ENCODE measurements at places on chromosomes 3 and 15.
A peak's percentile ranks its signal among the peaks of the same experiment; 100 is the strongest.

GRCh38 chr15:88073391-88073691, 183.2 kb downstream of the NTRK3 start:
- DNase-seq: no peak

DNA sequence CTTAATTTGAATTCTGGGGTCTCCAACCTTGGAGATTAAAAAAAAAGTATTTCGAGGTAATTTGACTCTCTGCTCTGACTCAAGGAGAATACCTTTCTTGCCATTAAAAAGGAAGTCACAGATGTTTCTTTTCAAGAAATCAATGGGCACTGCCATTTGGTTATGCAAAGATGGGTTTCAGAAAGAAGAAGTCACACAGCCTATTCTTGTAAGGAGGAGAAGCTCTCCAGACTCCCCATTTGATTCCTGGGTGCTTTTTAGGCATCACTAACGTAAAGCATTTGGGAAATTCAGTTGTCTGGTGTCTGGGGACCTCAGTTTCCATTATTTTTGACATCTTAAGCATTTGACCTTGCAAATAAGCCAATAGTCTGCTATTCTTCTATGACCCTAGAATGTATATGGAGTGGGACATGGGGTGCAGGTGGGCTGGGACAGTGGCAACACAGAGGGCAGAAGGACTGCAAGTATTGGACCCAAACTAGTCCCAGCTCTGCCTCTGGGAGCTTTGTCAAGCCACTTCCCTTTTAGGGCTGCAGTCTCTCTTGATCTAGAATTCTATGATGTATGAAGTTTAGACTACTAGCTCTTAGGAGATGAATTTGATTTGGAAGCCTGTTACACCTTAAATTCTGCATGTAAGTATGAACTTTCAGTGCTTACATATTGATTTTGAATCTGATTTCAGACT, 27.8 kb downstream of the IL5RA start:
- DNase-seq: no peak

GRCh38 chr15:53193149-53193548, 403.0 kb upstream of the ONECUT1 start:
- peak; percentile 1 for DNase-seq

DNA sequence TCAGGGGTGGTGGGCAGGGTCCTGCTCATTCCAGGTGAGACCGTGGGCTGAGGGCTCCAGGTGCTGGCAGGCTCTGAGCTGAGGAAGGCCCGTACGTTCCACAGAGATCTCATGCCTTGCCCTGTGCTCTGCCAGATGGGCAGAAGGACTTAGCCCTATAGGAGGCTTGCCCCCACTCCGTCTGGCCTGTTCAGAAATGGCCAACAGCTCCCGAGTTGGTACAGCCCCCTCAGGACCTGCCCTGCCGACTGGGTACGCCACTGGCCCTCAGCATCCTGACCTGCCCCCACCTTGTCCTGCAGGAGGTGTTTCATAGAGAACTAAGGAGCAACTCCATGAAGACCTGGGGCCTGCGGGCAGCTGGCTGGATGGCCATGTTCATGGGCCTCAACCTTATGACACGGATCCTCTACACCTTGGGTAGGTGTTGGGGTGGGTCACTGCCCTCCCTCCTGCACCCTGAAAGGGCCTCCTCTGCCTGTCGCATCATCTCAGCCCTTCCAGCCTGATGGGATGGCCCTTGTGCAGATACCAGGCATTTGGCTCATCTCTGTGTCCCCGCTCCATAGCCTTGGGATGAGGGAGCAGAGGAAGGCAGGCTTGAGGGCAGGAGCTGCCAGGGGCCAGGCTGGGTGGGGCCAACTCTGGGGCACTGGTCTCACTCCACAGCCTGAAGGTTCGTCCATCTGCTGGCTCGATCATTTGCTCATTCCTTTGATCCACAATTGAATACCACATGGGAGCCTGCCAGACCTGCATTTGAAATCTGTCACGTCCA, 14.2 kb downstream of the TMEM43 start:
- no peak for DNase-seq

GRCh38 chr15:51766341-51766740, 14.9 kb downstream of the TMOD2 start:
- no peak for DNase-seq

GRCh38 chr3:127254033-127254644, 33.7 kb downstream of the PRR20G start:
- no peak for DNase-seq

DNA sequence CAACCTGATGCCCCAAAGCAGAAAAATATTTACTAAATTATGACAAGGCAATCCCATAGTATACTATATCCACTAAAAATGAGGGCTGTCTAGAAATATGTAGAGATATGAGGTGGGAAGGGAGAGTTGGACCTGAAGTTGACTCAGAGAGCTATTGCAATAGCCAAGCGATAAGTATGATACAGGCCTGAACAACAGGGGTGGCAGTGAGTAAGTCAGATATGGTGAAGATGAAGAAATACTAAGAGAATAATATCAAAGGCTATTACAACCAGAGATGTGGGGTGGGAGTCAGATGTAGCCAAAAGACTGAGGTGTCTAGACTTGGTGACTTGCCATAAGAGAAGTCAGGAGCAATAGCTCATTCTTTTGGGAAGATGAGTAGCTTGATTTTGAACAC, 9.2 kb downstream of the HSPBAP1 start:
- no peak for DNase-seq

GRCh38 chr15:85306946-85307686, 73.3 kb upstream of the AKAP13 start:
- DNase-seq: no peak

DNA sequence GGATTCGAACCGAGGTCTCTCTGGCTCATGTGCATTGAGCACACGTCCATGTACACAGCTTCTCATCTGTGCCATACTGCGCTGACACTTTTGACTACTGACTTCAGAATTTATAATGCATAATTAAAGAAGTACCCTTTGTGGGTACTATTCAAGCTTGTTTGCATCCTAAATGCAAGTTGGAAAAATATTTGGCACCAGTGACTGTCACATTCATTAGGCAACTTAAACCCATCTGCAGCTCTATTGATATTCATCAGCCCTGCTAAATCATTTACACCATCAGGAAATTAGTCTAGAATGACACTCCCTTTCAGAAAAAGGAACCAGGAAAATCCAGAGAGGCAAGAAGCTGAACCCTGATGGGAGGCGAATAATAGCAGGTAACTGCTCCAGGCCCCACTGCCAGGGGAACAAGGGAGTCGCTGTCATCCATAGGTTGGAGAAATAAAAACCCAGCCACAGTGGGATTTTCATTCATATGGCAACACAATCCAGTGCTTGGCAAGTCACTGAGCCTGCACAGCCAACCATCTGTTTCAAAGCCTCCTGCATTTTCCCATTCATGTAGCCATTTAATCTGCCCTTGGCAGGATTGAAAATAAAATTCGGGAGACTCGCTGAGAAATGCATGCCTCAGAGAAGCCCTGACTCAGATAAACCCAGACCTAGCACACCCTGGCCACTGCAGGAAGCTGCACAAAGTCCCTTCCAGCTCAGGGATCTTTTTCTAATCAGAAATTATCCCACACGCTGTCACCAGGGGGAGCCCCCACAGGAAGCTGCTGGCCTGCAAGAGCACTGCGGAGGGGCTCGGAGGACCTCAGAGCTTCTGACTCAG, 103.0 kb upstream of the VEPH1 start:
- peak; percentile 61 for DNase-seq

GRCh38 chr3:33758281-33758680, 40.1 kb upstream of the PDCD6IP start:
- no peak for DNase-seq

DNA sequence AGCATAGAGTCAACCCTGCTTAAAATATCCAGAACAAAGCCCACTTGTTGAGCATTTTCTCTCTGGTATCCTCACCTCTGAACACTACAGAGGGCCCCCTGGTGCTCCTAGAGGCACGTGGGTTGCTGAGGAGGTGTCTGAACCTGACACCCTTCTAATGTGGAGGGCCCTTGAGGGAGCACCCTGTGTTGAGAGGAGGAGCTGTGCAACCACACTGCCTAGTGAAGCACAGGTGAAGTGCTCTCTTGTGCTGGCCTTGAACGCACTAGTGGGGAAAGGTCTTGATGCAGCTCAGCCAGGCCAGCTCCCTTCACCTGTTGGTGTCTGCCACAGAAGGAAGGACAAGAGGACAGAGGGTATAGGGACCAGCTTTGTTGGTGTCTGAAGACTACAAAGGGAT, 51.9 kb downstream of the CCK start:
- DNase-seq: no peak

DNA sequence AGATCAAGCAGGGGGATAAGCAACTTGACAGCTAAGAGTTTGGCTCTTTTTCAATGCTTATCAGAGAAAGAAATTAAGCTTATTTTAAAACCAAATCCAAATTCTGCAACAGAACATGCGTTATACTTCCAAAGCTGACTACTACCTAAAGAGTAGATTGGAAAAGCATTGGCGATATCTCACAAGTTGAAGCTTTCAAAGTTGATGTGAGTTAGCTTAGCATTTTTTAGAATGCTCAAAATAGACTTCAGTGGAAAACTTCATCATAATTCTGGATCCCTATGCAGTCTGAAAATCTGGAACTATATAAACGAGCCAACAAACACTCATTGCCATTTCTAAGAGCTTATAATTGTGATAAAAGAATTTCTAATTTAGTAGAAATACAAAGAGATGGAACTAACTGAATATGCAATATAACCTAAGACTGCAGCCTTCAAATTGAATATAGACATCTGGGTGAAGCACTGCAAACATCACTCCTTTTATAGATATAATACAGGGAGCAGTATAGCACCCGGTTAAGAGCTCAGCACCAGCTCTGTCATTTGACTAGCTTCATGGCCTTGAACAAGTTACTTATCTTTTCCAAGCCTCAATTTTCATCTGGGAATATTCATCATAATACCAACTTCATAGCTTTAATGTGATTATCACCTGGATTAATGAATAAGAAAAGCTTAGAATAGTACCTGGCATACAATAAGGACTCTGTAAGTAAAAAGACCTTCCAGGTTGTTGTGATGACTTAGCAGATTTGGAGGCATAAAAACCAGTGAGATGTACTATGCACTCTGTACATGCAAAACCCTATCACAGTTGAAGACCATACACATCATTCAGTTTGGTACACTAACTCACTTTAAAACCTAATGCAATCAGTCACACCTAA, 242.7 kb upstream of the TTC14 start:
- no peak for DNase-seq

- no peak for DNase-seq
Measured at GRCh38 chr15:67186226-67186649, 68.2 kb downstream of the AAGAB start.

- no peak for DNase-seq
Measured at GRCh38 chr15:31585240-31585639, 258.6 kb downstream of the KLF13 start.

- DNase-seq: no peak
Measured at GRCh38 chr15:59945036-59945435, 59.1 kb upstream of the FOXB1 start.

DNA sequence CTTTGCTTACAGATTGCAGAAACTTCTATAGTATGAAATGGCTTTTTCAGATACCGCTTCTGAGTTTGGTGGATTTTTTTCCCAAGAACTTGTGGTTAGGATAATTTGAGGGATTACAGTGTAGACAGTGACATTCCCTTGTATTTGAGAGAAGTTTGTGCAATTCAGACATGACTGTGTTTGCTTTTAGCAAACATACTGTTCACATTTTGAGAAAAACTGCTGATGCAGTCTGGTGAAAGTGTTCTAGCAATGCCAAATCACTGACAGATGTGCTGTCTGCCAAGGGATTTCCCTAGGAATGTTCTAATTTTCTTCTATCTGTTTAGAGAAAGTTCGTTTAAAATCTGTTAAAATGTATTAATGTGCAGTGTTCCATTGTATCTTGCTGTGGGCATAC, 652.6 kb downstream of the FHIT start:
- DNase-seq: no peak

GRCh38 chr3:128155616-128156360, 2.5 kb downstream of the EEFSEC start:
- no peak for DNase-seq

GRCh38 chr3:71998995-71999673, 214.2 kb upstream of the PROK2 start:
- no peak for DNase-seq

- DNase-seq: no peak
Measured at GRCh38 chr3:136068708-136069107, 103.2 kb downstream of the PPP2R3A start.

DNA sequence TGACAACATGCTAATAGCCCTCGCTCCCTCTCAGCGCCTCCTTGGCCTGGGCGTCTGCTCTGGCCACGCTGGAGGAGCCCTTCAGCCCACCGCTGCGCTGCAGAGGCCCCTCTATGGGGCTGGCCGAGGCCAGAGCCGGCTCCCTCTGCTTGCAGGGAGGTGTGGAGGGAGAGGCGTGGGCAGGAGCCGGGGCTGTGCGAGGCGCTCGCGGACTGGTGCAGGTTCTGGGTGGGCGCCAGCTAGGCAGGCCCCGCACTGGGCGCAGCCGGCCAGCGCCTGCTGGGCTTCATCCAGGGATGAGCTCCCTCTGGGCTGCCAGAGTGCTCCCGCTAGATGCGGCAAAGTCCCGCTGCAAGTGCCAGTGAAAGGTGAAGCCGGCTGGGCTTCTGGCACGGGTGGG, 21.0 kb upstream of the DNAJC13 start:
- DNase-seq: no peak

DNA sequence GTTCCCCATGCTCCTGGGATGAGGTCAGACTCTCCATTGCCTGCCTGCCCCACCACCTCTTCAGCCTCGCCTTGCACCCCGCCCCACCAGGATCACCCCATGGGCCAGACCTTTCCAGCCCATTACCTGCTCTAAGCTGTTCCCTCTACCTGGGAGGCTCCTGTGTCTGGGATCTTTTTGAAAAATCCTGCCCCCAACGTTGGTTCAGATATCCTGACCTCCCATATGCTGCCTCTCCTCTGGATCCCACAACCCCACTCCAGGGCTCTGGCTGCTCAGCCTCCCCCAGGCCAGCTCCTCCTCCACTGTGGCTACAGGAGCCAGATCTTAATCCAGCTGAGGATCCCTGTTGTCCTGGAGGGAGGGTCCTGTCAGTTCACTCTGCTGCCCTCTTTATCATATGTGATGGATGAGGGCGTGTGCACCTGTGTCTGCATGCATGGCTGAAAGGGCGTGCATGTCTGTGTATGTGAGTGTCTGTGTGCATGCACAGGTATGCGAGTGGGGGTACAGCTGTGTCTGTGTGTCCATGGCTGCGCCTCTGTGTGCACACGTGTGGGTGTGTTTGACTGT, 21.7 kb upstream of the ALAS1 start:
- no peak for DNase-seq

- no peak for DNase-seq
Measured at GRCh38 chr3:78337801-78338211, 1297.9 kb downstream of the ROBO2 start.

DNA sequence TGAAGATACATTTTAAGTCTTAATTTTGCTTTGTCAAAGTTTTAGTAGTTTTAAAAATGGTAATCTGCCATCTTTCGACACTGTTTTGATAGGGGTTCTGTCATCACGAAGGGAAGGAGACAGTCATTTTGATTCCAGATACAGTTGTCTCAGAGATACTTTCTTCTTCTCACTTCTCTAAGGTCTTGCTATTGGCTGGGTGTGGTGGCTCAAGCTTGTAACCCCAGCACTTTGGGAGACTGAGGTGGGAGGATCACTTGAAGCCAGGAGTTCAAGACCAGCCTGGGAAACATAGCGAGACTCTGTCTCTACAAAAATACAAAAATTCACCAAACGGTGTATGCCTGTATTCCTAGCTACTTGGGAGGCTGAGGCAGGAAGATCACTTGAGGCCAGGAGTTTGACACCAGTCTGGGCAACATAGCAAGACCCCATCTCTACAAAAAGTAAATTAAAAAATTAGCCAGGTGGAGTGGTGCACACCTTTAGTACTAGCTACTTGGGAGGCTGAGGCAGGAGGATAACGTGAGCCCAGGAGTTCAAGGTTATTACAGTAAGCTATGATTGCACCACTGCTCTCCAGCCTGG, 3.3 kb downstream of the RAB8B start:
- DNase-seq: no peak

GRCh38 chr15:98791046-98791701, 142.8 kb downstream of the IGF1R start:
- DNase-seq: peak; percentile 46
